ENCODE measurements at places on chromosomes 3 and 15.

- no peak for DNase-seq
Observed at GRCh38 chr3:14922863-14923262, 24.5 kb upstream of the NR2C2 start.

DNA sequence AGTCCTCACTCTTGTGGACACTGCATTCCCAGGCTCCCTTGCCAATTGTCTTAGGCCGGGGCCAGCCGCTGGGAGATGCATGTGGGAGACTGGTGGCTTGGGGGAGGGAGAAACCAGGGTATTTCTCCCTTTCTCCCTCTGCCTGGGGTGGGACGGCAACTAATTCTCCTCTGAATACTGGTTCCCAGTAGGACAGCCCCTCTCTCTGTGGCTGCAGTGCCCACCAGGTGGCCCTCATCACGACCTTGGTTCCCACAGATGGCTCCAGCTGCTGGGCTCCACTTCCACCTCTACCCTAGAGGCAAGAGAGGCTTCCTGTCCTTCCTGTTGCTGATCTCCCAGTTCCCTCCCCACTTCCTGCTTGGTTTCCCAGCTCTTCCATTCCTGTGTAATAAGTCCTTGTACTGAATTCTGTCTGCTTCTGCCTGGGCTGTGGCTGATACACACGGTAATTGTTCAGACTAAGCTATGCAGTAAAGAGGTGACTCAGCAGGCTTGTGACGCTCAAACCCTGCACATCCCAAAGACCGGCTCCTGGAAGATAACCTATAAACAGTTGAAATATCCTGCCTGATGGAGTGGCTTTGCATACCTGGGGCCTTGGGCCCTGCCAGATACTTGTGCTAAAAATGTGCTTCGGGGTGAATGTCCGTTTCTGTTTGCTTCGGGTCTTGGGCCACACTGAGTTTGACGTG is 20.4 kb upstream of the COPG1 start:
- no peak for DNase-seq

DNA sequence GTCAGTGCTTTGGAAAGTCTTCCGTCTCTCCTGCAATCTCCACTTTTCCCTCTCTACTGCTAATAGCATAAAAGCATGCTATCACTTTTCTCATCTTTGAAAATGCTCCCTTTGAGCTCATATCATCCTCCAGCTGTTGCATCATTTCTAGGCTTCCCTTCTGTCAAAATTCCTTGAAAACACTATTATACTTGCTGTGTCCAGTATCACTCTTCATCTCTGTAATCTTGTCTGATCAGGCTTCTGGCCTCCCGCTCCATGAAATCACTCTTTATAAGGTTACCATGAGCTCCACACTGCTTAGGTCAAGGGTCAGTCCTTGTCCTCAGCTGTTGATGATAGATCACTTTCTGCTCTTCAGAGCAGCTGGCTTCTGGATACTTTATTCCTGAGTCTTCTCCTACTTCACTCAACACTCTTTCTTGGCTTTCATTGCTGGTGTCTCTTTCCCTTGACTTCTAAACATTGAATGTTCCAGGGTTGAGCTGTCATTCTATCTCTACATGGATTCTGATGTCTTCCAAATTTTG is 50.9 kb upstream of the SPTSSB start:
- no peak for DNase-seq

GRCh38 chr3:32313723-32314473 is 75.4 kb downstream of the CMTM8 start:
- no peak for DNase-seq

DNA sequence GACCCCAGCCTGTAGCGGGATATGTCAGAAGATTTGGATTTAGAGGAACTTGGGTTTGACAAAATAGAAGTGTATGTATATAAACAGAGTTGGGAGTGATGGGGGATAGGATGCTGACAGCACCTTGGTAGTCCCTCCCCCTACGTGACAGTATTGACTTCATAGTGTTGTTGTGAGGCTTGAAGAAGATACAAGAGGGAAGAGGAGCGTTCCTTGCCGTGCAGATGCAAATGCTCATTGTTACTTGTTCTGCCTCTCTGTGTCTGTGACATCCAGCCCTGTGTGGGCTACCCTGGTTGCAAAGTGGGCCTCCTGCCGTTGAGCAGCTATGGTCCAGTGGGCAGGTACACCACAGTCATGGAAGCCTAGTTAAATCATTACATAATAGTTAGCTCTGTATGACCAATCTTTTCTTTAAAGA is 45.0 kb downstream of the SMAD3 start:
- no peak for DNase-seq

DNA sequence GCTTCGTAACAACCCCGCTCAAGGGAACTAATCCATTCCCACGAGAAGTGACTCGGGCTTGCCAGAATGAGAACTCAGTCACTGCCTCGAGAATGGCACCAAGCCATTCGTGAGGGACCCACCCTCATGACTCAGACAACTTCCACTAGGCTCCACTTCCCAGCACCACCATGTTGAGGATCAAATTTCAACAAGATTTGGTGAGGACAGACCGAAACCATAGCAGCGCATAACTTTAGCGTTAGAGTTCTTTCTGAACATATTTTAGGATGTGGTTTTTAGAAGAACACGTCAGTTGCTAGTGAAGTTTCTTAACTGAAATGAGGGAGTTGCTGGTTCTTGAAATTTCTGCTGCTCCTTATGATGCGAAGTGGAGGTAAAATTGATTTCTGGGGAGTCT is 13.5 kb downstream of the PTPRG start:
- no peak for DNase-seq

DNA sequence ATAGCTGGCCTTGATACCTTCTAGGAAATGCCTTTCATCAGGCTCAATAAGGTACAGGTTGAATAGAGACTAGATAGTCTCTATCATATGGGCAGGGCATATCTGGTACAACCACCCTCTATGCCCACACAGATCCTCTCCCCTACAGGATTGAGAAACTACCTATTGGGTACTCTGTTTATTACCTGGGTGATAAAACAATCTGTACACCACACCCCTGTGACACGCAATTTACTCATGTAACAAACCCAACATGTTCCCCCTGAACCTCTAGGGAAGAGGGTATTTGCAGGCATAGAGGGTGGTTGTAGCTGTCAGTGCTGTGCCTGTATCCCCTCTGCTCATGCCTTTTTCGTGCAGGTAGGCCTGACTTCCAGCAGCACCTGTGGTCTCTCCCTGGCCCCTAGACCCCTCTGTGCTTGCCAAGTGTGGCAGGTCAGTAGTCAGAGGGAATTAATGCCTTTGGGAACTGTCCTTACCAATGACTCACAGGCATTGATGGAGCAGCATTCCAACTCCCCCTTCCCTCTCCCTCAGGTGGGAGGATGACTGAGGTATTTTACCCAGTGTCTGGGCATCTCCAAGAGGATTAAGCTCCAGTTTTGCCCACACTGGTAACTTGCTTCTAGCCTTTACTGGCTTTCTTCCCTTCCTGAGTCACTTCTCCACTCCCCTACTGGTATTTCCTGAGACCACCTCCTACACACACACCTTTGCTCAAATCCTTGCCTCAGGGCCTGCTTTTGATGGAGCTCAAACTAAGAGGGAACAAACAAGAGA is 18.3 kb downstream of the CLSTN2 start:
- no peak for DNase-seq

DNA sequence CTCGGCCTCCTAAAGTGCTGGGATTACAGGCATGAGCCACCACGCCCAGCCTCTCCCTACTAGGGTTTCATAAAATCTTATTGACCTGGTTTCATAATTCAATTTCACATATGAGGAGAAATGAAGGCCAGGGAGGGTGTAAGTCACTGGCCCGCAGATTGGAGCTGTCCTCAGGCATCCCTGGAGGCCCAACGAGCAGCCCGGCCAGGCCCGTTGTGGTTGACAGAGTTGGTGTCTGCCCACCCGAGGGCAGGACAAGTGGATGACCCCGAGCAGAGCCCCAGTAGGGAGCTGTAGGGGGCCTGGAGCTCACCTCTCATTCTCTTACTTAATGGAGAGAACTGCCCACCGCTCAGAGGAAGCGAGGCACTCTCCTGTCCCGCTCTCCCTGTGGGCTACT is 78.9 kb downstream of the CPN2 start:
- no peak for DNase-seq

- no peak for DNase-seq
Observed at GRCh38 chr3:179168918-179169317, 20.8 kb downstream of the PIK3CA start.

DNA sequence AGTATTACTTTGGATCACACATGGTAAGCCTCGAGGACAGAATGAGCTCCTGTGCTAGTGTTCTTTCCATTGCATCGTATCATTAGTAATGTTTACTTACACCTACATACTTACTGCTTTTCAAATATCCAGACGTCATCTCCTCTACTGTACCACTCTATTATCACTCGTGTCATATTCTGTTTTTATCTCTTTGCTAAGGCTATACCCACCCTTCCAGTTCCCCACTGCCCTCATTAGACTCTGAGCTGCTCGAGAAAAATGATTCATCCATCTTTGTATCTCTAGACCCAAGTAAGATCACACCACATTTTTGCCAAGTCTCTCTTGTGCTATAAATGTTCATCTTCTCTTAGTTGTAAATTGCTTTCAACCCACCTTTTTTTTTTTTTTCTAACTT is 245.7 kb downstream of the TIGIT start:
- DNase-seq = no peak

- DNase-seq = no peak
Observed at GRCh38 chr3:169818316-169818715, 5.6 kb upstream of the LRRC34 start.

DNA sequence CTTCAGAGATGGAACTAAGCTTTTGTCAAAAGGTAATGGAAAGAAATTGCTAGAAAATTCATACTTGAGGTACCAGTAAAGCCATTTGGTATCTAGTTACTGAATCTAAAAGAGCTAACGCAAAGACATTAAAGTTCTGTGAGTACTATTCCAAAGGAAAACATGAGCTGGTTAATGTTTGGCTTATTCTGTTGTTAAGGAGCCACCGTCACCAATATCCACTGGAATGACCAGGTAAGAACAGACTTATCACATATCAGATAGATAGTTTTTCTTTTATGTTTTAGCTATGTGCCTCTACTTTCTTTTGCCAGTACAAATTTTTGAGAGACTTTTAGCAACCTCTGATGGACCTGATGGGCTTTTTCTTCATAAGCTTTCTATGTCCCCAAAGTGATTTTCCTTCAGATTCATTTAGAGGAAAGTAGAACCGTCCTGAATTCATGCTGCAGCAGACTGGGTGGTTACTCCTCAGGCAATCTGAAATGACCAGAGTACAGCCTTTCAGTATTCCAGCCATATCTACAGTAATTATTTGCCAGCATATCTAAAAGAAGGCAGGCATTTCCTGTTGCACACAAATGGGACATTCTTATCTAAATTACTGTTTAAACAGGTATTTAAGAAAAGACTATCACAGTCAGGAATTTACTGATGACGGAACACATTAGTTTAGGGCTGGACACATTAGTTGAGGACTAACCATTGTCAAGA is 274.1 kb downstream of the MECOM start:
- no peak for DNase-seq

GRCh38 chr3:59879031-59879581 is 829.3 kb upstream of the CFAP20DC start:
- DNase-seq = no peak

GRCh38 chr3:35744419-35744818 is 105.1 kb downstream of the ARPP21 start:
- DNase-seq = no peak

DNA sequence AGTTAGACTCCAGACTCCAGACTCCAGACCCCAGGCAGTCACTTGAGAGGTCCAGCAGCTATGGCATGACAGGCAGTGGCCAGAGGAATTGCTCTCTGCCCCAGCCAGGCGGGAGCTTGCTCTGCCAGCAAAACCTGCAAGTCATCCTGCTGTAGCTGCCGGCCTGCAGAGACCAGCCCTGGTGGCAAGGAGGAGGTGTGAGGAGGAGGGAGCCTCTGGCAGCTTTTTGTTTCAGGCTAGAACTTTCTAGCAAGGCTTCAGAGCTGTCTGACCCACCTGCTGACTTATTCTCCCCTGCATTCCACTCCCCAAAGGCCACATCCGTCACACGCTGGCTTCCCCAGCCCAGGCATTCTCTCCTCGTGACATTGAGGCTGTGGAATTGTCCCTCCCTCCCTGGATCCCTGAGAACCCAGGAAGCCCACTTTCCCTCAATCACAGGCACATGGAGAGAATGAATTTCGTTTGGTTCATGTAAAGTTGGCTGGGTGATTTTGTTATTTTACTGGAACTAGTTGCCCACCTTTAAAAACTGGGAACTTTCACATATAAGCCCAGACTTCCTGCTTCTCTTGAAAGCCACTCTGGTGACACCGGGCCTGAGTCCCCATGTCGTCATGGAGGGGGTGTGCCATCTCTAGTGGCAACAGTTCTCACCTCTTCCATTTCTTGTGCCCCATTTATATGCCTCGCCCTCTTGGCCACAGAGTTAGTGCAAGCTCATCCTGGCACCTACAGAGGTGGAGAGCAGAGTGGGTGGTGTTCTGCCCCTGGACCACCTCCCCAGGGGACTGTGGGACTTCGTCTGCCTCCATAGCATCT is 82.7 kb downstream of the ABHD5 start:
- DNase-seq = no peak

DNA sequence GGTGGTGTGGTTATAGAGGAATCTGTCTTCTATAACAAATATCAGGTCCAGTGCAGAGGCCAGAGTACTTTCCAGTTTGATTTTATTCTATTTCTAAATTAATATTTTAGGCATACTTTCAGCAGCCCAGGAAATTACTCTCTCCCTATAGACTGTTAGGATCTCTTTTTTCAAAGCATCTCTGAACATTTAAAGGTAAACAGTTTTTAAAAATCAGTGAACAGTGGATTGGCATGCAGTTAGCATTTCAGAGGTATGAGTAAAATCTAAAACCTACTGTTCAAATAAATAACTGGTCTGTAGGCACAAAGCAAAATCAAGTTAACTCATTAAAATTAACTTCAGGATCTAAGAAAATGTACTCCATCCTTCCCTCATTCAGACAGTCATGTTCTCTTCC is 3.0 kb downstream of the ZBED2 start:
- no peak for DNase-seq

DNA sequence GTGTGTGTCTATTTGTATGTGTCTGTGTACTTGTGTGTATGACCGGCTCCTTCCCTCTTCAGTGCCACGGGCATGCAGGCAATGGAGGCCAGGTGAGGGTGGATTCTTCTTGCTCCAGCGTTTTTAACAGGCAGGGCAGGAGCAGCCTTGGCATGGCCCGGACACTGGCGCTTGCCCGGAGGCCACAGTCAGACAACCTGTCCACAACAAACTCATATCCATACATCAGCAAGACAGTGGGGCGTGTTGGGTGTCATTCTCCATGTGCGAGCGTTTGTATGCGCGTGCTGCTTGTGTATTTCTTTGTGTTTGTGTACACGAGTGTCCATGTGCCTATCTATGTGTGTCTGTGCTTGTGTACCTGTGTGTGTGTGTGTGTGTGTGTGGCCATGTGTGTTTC is 29.8 kb downstream of the PTH1R start:
- DNase-seq = no peak

DNA sequence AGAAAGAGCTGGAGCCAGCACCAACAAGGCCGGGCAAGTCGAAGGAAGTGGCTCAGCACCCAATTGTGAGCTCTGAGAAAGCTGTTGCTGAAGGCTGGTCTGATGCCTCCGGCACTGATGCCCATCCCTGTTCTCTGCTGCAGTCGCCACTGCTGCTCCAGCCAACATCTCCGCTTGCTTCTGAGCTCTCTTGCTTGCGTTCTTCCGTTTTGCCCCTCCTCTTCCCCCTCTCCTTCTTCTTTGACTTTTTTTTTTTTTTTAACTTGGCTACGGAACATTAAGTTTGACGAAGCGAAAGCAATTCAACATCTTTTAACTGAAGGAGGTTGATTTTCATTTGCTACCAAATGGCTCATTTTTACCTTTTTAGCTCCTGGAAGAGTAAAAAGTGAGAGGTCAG is 442.9 kb downstream of the MCTP2 start:
- no peak for DNase-seq
